Anterior cingulate cortex (tissue), 58 donors: ENCODE measurements at places on chromosomes 6 and 20.

- DNase-seq: no peak
These were observed 87.0 kb upstream of the RNF24 start for GRCh38 chr20:4102381-4102780.

GRCh38 chr20:60055740-60056139 lies 97.5 kb downstream of the CDH26 start:
- DNase-seq: no peak

DNA sequence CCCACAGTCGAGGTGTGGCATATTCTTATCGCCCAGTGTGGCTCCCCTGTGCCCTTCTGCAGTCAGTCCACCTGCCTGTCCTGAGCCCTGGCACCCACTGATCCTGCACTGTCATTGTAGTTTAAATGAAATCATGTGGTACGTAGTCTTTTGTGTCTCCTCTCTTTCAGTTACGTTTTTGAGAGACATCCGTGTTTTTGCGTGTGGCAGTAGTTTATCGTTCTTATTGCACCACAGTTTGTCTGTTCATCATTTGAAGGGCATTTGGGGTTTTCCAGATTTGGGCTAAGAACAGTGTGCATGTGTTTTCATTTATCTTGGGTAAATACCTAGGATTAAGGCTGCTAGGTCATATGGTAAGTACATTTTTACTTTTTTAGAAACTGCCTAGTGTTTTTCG lies 49.3 kb downstream of the SPATA2 start:
- no peak for DNase-seq

DNA sequence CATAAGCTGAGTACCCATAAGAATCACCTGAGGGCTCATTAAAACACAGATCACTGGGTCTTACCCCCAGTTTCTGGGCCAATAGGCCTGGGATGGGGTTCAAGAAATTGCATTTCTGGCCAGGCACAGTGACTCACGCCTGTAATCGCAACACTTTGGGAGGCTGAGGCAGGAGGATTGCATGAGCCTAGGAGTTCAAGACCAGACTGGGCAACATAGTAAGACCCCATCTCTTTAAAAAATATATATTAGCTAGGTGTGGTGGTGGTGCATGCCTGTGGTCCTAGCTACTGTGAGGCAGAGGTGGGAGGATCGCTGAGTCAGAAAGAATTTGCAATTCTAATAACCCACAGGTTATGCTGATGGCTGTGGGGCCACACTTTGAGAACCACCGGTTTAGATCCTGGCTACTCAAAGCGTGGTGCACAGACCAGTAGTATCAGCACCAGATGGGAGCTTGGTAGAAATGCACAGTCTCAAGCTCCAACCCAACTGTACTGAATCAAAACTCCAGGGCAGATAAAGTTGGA lies 2.0 kb downstream of the CCM2L start:
- no peak for DNase-seq

DNA sequence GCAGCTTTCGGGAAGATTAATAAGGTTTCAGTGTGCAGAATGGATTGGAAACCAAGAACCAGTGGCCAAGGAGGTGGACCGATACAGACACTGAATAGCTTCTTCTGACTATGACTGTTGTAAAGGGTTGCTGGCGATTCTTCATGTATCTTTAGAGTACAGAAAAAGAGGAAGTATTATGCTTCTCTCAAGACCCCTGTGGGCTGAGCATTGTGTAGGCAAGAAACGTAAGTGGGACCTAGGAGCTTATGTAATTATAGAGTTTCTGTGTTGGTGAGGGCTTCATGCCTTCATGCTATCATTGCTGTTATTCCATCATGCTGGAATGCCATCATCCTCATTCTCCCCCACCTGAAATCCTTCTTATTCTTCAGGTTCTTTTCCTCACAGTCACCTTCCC lies 105.4 kb upstream of the AKIRIN2 start:
- no peak for DNase-seq

DNA sequence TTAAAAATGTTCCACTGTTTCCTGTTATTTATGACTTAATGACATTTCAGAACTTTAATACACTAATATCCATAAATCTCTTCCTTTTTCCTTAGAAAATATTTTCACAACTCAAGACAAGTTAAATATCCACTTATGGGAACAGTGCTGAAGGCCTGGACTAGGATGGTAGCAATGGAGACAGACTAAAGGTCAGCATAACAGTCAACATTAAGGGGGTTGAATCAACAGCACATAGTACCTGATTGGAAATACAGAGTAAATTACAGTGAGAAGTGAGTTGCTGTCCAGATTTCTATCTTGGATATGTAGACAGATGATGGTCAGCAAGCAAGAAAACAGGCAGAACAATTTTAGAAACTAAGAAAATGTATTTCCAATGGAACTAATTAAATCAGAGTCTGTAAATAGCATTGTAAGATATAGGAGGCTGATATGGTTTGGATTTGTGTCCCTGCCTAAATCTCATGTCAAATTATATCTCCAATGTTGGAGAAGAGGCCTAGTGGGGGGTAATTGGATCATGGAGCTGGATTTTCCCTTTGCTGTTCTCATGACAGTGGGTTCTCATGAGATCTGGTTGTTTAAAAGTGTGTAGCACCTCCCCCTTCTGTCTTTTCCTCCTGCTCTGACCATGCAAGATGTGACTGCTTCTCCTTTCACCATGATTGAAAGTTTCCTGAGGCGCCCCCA lies 682.7 kb downstream of the MAFB start:
- no peak for DNase-seq

- DNase-seq: no peak
These were observed 8.3 kb upstream of the ZDHHC14 start for GRCh38 chr6:157372501-157373280.

DNA sequence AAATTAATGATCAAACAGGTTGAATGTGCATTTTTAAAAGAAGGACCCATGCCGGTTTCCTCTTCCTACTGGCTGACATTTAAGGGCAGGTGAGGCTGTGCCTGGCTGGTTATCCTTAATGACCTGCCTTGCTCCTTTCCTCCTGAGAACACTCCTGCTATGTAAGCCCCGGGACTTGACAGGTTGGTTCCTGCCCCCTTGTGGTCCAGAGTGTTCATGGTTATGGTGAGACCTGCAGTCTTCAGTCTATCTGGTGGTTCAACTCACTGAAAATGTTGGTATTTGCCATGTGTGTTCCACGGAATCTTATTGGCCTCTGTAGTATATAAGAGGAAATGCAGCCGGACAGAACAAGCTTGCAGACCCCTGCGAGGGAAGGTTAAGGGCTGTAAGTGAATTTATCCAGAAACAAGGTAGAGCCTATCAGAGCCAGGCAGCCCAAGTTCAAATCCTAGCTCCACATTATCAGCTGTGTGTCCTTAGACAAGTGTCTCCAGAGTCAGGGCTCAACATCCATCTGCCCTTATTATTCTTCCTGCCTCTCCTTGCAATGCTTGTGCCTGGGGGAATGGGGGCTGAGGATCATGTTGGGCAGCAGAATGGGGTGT lies 5.2 kb upstream of the BPIFA3 start:
- DNase-seq: peak; percentile 6

DNA sequence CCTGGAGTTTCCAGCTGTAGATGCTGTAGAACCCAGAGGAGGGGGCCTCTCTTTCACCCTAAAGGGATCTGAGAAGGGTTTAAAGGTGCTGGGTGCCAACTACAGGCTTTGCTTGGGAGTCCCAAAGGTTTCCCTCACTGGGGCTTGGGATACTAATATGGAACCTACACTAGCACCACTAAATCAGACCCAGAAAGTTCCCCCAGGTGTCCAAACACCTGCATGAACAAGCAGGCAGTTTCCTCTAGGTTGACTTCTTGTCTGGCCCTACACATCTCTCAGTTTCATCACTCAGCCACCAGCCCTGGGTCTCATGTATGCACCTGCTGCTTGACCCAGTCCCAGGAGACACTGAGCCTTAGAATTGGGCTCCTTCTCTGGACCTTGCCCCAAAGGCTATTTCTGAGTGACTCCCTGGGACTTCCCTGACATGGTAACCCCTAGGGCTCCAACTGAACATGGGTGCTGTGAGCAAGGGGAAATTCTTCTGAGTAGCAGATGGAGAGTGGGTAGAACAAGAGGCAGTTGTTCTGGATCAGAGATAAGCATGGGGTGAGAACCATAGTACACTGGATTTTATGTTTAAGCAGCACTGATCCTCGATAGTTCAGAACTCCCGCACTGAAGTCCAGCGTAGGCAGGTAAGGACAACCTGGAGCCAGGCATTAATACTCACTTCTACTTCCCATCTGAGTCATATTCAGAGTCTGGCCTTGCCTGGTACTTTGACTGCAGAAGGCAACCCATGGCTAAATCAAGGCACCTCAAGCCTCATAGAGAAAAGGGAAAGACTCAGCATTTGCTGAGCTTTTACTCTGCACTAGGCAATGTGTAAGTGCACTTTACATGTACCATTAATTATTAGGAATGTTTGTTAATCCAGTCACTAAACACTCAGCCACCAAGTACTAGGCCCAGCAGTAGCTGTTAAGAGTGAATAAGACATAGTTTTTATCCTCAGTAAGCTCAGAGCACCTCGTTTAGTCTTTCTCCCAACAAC lies 16.8 kb downstream of the BCL2L1 start:
- DNase-seq: no peak

- DNase-seq: no peak
These were observed 415.9 kb downstream of the CD83 start for GRCh38 chr6:14533446-14533845.

DNA sequence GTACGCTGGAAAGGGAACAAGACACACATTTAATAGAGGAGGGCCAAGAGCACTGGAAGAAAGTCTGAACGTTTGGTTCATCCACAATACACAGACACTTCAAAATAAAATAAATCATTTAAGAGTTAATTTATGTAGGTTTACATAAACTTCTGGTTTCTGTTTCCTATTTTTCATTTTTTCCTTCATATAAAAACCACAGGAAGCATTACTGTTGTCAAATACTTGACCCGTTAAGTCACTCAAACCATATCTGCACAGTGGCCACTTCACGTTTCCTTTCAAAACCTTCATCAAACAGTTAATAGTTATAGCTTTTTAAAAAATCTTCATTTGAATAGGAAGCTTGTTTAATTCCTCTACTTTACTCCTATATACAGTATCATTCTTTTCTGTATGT lies 257.6 kb upstream of the THEMIS start:
- no peak for DNase-seq

- DNase-seq: no peak
These were observed 91.4 kb downstream of the EDN1 start for GRCh38 chr6:12381587-12381986.

GRCh38 chr6:14706378-14706929 lies 539.4 kb upstream of the JARID2 start:
- DNase-seq: peak; percentile 17

GRCh38 chr6:47363736-47364135 lies 54.0 kb upstream of the TNFRSF21 start:
- DNase-seq: no peak

GRCh38 chr20:57908704-57909630 lies 199.2 kb upstream of the PMEPA1 start:
- no peak for DNase-seq

GRCh38 chr6:137978252-137978896 lies 111.3 kb downstream of the TNFAIP3 start:
- no peak for DNase-seq

DNA sequence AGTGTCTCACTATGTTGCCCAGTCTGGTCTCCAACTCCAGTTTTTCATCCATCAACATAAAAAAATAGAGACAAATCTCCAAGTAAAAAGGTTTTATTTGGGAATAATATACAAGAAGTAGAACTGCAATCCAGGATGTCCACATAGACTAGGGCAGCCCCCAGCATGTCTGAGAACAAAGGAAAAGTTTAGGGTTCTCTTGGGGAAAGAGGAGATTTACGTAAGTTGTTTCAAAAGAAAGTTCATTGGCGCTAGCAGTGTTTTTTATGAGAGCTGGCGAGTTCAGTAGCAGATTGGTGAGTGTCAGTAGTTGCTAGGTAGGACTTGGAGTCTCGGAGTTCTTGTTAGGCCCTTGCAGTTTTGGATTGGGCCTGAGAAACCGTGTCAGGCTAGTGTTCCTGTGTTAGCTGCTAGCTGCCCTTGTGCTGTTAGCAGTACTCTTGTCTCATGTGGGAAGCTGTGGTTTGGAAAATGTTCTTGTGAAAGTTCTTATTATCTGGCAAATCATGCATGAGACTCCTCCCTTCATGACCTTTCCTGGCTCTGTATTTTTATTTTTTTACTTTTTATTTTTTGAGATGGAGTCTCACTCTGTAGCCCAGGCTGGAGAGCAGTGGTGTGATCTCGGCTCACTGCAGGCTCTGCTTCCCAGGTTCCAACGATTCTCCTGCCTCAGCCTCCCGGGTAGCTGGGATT lies 24.7 kb downstream of the TTLL9 start:
- no peak for DNase-seq

GRCh38 chr6:108564178-108564577 lies 3.5 kb downstream of the FOXO3 start:
- DNase-seq: no peak

- DNase-seq: no peak
These were observed 49.2 kb upstream of the FAM184A start for GRCh38 chr6:119127627-119128026.
